ENCODE measurements at places on chromosomes 6 and 20. TPM values are rescaled to one million over a fixed set of nuclear protein-coding genes. Genes with fewer than 3 reads are reported as not detected.

KCNK16 gene
- not detected for total RNA-seq

FYN gene
- 36.7 TPM for total RNA-seq

ARMC2 gene
- 0.71 TPM for total RNA-seq

ABHD16A gene
- total RNA-seq = 37.6 TPM

POM121L2 gene
- not detected for total RNA-seq

MMP24 gene
- total RNA-seq = 0.50 TPM

MATN4 gene
- total RNA-seq = 0.50 TPM

SLC16A10 gene
- total RNA-seq = not detected

USP49 gene
- 1.0 TPM for total RNA-seq

FILIP1 gene
- total RNA-seq = 4.1 TPM

IL17F gene
- not detected for total RNA-seq

SLC35F1 gene
- 0.05 TPM for total RNA-seq

AGER gene
- not detected for total RNA-seq

Data from SJSA1 (cell line).